OCI-M1 (cell line): ENCODE measurements at places on chromosomes 7 and 10.

- DNase-seq = no peak
These were observed 647.2 kb upstream of the STEAP1 start for GRCh38 chr7:89507034-89507433.

DNA sequence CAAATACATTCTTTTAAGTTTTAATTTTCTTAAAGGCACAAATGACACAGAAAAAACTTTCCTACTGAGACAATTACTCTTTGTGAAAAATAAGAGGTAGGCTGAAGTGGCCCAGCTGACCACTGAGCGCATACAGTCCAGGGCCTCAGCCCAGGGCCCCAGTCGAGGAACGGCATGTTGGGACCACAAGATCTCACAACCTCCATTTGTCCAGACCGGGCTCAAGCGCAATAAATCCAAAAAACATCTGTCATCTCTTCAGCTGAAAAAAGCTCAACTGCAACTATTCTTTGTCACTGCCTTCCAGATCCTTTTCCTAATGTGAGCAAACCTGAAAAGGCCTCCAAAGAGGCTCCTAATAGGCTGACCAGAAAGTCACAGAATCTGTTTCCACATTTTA is 165.8 kb downstream of the SRPK2 start:
- no peak for DNase-seq

DNA sequence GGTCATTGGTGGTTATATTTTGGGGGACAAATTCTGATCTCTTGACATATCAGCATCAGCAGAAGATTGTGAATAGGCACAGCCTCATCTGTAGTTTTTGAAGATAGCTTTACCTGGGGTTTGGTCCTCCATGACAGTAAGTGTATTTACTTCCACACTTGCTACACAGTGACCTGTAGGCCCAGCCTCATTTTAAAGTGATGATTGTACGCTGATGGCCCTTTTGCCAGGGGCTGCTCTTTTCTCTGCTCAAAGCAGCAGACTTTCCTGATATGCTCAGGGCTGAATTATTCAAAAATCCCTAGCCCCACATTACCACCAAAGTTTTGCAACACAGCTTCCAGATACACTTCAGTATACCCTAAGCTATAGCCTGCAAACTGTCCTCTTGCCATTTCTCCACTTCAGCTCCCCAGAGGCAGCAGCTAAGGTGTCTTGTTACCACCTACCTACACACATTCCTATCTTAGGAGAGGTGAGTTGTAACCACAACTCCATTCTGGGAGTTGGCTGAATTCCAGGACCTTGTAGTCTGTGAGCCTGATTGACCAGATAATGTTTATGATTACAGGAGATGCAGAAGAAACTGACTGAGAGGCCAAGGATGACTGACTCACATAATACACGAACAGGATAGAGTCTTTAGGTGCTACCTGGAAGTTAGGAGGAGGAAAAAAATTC is 6.0 kb downstream of the ASB4 start:
- DNase-seq = no peak

- peak; percentile 45 for DNase-seq
These were observed 22.4 kb upstream of the AHR start for GRCh38 chr7:17275749-17276671.

- no peak for DNase-seq
These were observed 63.0 kb downstream of the GNAI1 start for GRCh38 chr7:80197627-80198026.

- DNase-seq = no peak
These were observed 70.4 kb downstream of the GPR158 start for GRCh38 chr10:25245165-25245564.

- peak; percentile 79 for DNase-seq
These were observed 13.8 kb downstream of the ATG9B start for GRCh38 chr7:151010307-151011096.

DNA sequence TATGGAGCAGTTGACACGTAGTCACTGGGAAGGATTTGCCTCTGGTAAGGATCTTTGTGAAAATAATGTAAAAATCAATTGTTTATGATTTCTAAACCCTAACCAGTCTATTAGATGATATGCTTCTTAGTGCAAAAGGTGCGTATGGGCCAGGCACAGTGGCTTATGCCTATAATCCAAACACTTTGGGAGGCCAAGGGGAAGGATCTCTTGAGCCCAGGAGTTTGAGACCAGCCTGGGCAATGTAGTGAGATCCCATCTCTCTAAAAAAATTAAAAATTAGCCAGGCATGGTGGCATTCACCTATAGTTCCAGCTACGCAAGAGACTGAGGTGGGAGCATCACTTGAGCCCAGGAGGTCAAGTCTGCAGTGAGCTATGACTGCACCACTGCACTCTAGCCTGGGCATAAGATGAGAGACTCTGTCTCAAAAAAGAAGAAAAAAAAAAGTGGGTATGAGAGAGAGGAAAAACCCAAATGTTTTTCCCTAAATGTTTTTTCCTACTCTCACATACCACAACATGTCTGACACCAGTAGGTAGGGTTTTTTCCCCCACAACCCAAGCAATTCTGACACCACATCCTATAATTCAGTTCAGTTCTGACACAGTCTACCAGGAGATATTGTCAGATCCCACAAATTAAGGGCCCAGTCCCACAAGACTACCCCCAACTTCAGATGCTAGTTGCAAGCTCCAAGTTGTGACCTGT is 36.5 kb downstream of the DNAJC9 start:
- DNase-seq = no peak

DNA sequence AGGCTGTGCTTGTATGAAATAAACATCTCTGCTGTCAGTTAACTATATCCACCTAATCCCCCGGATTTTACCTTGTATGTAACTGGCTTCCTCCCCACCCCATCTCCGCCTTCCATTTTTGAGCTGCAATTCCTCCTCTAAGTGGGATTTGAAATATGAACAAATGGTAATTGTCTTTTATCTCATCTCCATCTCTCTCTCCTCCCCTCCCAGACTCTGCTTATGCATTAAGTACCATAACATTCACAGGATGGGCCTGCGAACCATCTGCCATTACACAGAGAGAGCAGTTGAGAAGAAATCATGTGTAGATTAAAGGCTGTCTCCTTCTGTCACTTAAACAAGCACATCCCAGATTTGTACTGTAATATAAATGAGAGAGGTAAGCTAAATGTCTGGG is 1169.9 kb downstream of the TYW1 start:
- no peak for DNase-seq

DNA sequence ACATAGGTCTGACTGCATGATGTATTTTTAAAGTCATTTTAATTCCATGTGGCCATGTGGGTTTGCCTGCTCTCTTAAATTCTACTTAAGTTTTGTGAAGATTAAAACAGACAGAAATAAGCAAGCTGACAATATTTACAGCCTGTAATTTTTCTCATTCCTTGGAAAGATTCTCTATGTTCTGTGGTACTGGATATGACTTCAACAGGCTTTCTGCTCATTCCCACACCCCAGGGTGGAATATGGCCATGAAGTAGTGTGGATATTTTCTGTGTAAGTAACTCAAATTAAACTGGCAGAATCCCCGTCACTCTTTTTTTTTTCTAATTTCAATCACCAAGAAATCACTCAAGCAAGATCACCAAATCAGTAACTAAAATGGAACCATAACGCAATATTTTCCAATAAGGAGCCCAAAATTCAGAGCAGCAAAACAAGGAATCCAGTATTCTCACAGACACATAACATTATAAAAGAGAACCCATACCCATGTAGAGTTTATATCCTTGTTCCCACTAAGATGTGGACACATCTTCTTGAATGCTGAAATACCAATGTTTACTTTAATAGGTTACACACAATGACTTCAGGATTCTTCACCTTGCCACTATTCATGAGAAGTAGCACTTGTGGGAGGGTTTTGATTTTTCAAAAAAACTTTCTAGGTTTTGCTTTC is 5.7 kb downstream of the HOXA5 start:
- DNase-seq = no peak

DNA sequence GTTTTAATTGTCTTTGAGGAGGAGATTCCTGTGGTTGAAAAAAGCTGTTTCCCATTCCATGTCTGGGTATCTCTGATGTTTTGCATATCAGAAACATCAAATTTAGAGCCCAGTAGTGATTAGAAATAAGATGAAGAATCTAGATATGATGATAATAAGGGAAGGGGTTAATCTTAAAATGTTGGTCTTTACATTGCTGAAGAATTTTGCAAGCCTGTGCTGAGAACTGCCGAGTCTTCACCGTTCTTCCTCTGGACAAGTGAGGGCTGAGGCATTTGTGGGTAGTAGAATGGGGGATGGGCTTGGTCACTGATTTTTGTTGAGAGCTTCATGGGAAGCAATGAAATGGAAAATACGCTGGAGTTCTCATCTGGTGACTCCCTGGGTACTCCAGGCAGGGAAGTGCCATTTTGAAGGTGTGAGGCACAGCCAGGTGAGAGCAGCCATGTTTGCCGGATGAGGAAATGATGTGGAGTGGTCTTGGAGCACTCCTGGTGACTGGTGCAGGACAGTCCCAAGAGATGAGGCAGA is 10.2 kb downstream of the TCF7L2 start:
- no peak for DNase-seq

GRCh38 chr10:132006966-132007365 is 25.2 kb upstream of the BNIP3 start:
- no peak for DNase-seq

DNA sequence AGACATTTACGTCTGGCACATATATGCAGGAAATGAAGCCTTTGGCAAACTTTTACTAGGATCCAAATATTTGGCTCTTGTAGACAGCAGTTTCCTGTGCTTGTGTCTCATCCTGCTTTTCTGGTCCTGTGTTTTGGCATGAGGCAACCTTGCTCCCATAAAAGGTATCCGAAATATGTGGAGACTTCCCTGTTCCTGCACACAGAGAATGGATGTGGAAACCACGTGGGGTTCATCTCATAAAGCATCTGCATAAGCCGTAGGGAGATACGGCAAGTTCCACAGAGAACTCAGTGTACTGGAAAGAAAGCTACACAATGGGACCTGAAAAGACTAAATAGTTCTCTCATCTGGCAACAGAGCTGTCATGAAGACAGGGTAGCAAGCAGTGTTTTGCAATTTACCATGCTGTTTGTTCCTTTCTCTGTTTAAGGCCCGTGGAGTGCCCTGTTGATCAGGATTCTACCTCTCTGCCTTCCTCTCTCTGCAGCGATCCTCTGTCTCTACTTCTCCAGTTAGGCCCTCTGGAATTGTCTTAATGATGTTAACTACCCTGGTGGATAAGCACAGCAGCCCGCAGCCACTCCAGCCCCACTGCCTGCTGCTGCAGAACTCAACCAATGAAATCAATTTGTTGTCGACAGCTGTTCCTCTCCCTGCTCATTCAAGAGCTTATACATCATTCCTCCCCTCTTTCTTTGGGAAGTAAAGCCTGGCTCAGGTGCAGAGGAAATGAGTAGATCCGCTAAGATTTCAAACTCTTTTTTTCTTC is 293.6 kb downstream of the CSTF2T start:
- no peak for DNase-seq

DNA sequence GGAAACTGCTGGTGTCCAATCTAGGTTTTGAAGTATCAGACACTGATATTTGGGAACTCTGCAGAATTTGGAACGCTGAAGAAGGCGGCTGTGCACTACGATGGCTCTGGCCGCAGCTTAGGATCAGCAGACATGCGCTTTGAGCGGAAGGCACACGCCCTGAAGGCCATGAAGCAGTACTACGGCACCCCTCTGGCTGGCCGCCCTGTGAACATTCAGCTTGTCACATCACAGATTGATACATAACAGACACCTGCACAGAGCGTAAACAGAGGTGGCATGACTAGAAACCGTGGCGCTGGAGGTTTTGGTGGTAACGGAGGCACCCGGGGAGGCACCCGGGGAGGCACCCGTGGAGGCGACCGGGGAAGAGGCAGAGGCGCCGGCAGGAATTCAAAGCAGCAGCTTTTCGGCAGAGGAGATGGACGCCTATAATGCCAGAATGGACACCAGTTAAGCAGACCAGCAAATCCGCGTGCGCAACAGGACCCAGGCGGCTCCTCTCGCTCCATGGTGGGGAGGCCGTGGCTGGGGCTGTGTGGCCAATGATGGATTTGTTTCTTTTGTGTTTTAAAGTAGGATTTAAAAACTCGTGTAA is 22.2 kb upstream of the CCL24 start:
- DNase-seq = no peak

DNA sequence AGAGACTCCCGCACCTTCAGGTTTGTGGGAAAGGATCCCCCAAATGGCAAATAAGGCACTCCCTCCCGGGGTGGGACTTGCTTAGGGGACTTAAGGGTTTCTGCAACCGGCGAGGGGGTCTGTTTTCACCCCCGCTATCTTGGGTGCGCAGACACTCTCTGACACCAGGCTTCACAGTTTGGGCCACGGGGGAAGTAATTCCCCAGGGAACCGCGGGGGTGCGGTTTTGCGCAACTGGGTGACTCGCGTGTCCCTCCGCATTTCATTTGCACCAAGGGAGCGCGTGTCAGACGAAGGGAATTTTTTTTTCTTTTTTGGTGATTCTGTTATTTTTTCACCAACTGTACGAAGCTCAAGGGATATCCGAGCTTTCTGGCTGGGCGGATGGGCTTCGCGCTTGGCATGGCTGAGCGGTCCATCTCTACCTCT is 1.7 kb downstream of the GRM8 start:
- no peak for DNase-seq

- DNase-seq = peak; percentile 32
These were observed 19.7 kb upstream of the PRPF18 start for GRCh38 chr10:13567030-13567429.

GRCh38 chr10:24360282-24361127 is 151.6 kb downstream of the KIAA1217 start:
- DNase-seq = peak; percentile 55

GRCh38 chr10:122191936-122192541 is 79.1 kb upstream of the BTBD16 start:
- no peak for DNase-seq

- no peak for DNase-seq
These were observed 57.3 kb downstream of the FAM53B start for GRCh38 chr10:124686707-124687376.

GRCh38 chr7:99011706-99012404 is 132.1 kb downstream of the SMURF1 start:
- no peak for DNase-seq

GRCh38 chr10:48538611-48539010 is 66.3 kb downstream of the ARHGAP22 start:
- no peak for DNase-seq

GRCh38 chr10:63522277-63522687 is 1.1 kb downstream of the REEP3 start:
- peak; percentile 74 for DNase-seq

DNA sequence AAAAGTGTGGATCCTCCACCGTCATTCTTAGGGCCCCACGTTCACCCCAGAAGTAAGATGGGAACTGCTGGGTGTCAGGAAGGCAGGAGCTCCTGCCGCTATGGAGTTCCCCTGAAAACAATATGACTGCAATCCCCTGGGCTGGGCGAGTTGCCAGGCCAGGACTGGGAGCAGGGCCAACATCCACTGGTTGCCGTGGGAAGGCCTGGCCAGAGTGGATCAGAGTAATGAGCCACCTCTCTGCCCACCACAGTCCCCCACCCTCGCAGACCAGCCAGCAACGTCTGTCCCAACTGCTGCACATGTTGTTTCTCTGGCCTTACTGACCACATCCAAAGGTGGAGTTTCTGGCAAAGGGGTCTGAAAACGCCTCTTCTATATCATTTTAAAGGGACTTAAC is 86.6 kb downstream of the STRA8 start:
- DNase-seq = no peak

DNA sequence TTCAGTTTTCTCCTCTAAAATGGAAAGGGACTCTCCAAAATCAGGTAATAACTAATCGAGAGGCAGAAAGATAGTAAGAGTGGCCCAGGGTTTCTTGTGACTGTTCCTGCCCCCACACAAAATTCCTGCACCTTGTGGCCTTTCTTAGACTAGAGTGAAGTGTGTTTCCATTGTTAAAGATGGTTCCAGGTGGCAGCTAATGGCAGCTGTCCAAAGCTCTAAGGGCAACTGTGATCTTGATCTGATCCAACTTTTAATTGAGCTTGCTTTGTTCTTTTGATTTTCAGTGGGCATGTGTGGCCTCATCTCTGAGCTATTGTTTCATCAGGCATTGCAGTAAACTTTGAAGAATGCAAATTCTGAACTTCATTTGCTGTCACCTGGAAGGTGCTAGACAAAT is 19.4 kb downstream of the ACSL5 start:
- no peak for DNase-seq
